Thoracic aorta (tissue), 2 donors: ENCODE measurements at places on chromosomes 2 and 18.
A peak's percentile ranks its signal among the peaks of the same experiment; 100 is the strongest.

- H3K27ac ChIP-seq, result no peak overlapping the region
- DNase-seq, result no peak
- H3K4me1 ChIP-seq, result peaks cover 6% of the 10 kb centered on the region
- H3K27me3 ChIP-seq, result no peaks in the 10 kb centered on the region
Measured at GRCh38 chr2:189528617-189529016, 52.0 kb downstream of the SLC40A1 start.

DNA sequence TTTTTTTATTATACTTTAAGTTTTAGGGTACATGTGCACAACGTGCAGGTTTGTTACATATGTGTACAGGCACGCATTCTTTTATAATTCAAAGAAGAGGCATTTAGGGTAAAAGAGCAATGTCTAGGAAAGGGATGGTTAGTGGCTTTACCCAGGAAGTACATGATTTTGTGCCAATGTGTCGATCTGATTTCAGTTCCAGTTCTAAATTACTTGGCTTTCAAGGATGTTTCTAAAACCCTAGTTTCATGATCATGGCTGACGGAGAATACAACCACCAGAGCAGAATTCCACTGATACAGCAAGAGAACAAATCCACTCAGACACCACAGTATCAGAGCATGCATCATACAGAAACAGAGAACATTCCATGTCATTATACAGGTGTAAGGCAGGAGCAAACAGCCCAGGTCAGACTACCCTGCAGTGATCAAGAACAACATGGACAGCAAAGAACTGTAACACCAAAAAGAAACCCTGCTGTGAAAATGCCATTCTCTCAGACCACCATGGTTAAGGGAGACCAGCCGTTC, 116.7 kb upstream of the STK17B start:
- no peak overlapping the region for H3K4me3 ChIP-seq
- DNase-seq, result no peak
- no peaks in the 10 kb centered on the region for H3K36me3 ChIP-seq
- peaks cover 9% of the 10 kb centered on the region for H3K4me1 ChIP-seq
- no peaks in the 10 kb centered on the region for H3K27me3 ChIP-seq

- no peaks in the 10 kb centered on the region for H3K27me3 ChIP-seq
- no peak overlapping the region for H3K4me3 ChIP-seq
- no peaks in the 10 kb centered on the region for H3K4me1 ChIP-seq
- no peak for DNase-seq
- no peak overlapping the region for H3K27ac ChIP-seq
Measured at GRCh38 chr18:38369772-38370690, 804.4 kb upstream of the CELF4 start.

- no peaks in the 10 kb centered on the region for H3K36me3 ChIP-seq
- DNase-seq, result no peak
- H3K4me3 ChIP-seq, result peak overlapping the region; percentile 94
- peak overlapping the region; percentile 99 for H3K27ac ChIP-seq
- no peaks in the 10 kb centered on the region for H3K27me3 ChIP-seq
Measured at GRCh38 chr2:1743396-1744150, 742 bp downstream of the PXDN start.

DNA sequence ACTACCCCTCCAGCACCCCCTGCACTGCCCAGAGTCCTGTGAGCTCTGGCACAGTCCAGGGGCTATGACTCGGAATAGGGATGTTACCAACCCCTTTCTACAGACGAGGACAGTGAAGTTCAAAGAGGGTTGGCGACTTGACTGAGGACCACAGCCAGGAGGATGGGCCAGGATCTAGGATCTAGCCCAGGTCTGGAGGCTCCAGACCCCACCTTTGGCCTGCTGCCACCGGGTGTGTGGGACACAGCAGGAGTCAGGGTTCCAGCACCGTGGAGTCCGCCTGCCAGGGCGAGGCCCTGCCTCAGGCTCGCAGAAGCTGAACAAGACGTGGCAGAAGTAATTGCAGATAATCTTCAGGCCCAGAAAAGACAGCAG, 37.9 kb upstream of the GPC1 start:
- no peak overlapping the region for H3K4me3 ChIP-seq
- no peak for DNase-seq
- no peak overlapping the region for H3K27ac ChIP-seq
- no peaks in the 10 kb centered on the region for H3K4me1 ChIP-seq
- H3K36me3 ChIP-seq, result no peaks in the 10 kb centered on the region
- H3K27me3 ChIP-seq, result no peaks in the 10 kb centered on the region

- peak overlapping the region; percentile 63 for H3K27ac ChIP-seq
- H3K4me3 ChIP-seq, result no peak overlapping the region
- no peaks in the 10 kb centered on the region for H3K36me3 ChIP-seq
- no peak for DNase-seq
- H3K27me3 ChIP-seq, result no peaks in the 10 kb centered on the region
Measured at GRCh38 chr2:196566961-196567666, 72.4 kb upstream of the CCDC150 start.

GRCh38 chr18:715626-716025, 3.2 kb upstream of the ENOSF1 start:
- no peak overlapping the region for H3K27ac ChIP-seq
- DNase-seq, result no peak
- H3K4me3 ChIP-seq, result no peak overlapping the region
- H3K36me3 ChIP-seq, result no peaks in the 10 kb centered on the region

DNA sequence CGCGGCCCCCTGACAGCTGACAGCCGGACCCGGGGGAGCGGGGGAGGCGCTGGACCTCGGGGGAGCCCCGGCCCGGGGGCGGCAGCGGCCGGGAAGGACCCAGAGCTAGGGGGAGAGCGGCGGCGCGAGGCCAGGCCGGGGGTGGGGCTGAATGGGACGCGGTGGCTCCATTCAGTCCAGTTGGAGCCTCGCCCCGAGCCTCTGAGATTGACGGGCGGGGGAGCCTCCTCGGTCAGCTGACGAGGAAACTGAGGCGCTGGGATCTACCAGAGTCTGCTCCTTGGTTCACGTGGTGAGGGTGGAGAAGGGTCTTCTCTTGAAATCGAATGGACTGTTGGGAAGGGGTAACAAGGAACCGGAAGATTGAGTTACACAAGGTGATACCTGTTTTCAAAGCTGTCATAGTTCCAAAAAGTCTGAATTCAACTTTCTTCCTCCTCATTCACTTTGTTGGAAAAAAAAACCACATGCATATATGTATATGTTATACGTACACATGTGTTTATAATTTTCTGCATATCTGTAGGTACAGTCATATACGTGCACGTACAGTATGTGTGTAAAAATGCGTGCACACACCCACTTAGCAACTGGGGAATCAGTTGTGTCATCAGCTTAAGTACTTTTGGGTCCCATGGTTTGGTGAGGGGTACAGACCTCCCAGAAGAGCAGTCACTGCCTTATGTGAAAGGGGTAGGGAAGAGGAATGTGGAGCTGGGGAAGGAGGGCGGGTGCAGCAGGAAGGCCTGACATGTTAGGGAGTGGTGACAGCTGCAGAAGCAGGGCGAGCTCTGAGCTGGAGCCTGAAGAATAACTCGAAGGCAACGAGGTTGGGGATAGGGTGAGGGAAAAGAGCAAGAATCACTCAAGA, 628 bp downstream of the PPP1R7 start:
- H3K36me3 ChIP-seq, result no peaks in the 10 kb centered on the region
- H3K4me1 ChIP-seq, result no peaks in the 10 kb centered on the region
- H3K27ac ChIP-seq, result peak overlapping the region; percentile 67
- H3K4me3 ChIP-seq, result peak overlapping the region; percentile 99

GRCh38 chr18:1020731-1021344, 116.2 kb downstream of the ADCYAP1 start:
- H3K27ac ChIP-seq, result no peak overlapping the region
- H3K4me1 ChIP-seq, result no peaks in the 10 kb centered on the region
- no peak for DNase-seq
- H3K4me3 ChIP-seq, result no peak overlapping the region
- H3K36me3 ChIP-seq, result no peaks in the 10 kb centered on the region

- peaks cover 5% of the 10 kb centered on the region for H3K36me3 ChIP-seq
- DNase-seq, result no peak
- no peaks in the 10 kb centered on the region for H3K4me1 ChIP-seq
- no peak overlapping the region for H3K4me3 ChIP-seq
Measured at GRCh38 chr18:12021596-12021995, 40.3 kb downstream of the IMPA2 start.

GRCh38 chr2:21489080-21489479, 365.3 kb downstream of the TDRD15 start:
- no peaks in the 10 kb centered on the region for H3K36me3 ChIP-seq
- DNase-seq, result no peak
- no peak overlapping the region for H3K27ac ChIP-seq
- H3K4me1 ChIP-seq, result no peaks in the 10 kb centered on the region
- no peak overlapping the region for H3K4me3 ChIP-seq
- H3K27me3 ChIP-seq, result no peaks in the 10 kb centered on the region

DNA sequence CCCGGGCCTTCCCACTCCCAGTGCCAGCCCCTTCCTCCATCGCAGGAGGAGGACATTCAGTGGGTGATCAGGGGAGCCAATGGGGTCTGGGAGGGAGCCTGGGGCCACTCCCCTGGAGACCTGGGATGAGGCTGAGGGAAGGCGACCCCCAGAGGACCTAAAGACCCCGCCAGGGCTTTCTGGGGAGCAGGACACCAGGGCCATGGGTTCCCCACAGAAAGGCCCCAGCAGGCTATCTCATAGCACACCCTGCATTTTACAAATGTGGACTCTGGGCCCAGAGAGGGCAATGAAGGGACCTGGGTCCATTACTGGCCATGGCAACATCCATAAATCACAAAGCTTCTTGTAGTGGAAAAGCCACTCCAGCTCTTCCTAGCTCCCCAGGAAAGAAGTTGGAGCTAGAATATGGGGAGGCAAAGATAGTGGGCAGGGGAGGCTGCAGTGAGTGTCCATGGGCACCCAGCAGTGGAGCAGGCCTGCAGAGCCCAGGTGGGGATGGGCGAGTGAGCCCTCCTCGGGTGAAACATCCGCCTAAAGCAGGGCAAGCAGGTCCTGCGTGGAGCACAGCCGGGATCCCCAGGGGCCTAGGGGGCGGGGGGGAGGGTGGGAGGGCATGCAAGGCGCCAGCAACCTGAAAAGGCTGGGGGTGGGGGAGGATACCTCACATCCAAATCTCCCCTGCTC, 13.8 kb downstream of the CYP26B1 start:
- DNase-seq, result no peak
- H3K4me3 ChIP-seq, result no peak overlapping the region
- no peaks in the 10 kb centered on the region for H3K36me3 ChIP-seq

DNA sequence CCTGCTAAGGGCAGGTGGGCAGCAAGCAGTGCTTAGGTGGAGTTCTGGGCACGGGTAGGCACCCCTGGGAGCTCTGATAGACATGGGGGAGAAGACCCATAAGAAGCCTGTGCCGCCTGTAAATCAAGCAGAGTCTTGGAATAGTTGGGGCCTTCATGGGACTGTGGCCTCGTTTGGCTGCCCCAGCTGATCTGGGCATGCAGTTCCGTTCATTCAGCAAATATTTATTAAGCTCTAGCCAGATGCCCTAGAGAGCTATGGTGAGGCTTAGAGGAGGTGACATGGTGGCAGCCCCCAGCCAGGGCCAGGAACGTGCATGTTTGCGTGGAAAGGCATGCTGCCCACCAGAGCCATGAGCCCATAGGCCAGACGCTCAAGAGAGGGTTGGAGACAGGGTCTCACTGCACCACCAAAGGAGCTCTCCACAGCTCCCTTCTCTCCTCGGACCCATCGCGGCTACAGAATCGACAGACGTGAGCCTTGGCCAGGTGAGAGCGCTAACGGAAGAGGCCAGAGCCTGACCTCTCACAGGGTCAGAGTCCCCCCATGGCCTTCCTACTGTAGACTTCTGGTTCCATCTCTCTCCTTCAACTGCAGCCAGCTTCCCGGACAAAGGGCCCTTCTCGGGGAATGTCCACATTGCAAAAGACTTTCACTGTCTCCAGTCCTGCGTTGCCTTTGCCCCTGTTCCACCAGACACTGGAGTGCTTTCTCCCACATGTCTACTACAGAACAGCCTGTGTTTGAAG, 135.7 kb downstream of the INHBB start:
- no peak for DNase-seq
- H3K27me3 ChIP-seq, result no peaks in the 10 kb centered on the region
- H3K4me3 ChIP-seq, result no peak overlapping the region

GRCh38 chr2:188294352-188294926, 2.8 kb downstream of the GULP1 start:
- peak overlapping the region; percentile 98 for H3K27ac ChIP-seq
- H3K27me3 ChIP-seq, result no peaks in the 10 kb centered on the region
- peak overlapping the region; percentile 95 for H3K4me3 ChIP-seq
- no peak for DNase-seq
- peaks cover 31% of the 10 kb centered on the region for H3K4me1 ChIP-seq
- H3K36me3 ChIP-seq, result no peaks in the 10 kb centered on the region

GRCh38 chr2:227194219-227194618, 29.8 kb downstream of the COL4A3 start:
- H3K4me1 ChIP-seq, result peaks cover 20% of the 10 kb centered on the region
- H3K27me3 ChIP-seq, result no peaks in the 10 kb centered on the region
- H3K4me3 ChIP-seq, result no peak overlapping the region

GRCh38 chr2:136394136-136395060, 276.4 kb upstream of the CXCR4 start:
- no peaks in the 10 kb centered on the region for H3K4me1 ChIP-seq
- H3K4me3 ChIP-seq, result no peak overlapping the region
- H3K36me3 ChIP-seq, result no peaks in the 10 kb centered on the region
- no peak for DNase-seq
- no peaks in the 10 kb centered on the region for H3K27me3 ChIP-seq

DNA sequence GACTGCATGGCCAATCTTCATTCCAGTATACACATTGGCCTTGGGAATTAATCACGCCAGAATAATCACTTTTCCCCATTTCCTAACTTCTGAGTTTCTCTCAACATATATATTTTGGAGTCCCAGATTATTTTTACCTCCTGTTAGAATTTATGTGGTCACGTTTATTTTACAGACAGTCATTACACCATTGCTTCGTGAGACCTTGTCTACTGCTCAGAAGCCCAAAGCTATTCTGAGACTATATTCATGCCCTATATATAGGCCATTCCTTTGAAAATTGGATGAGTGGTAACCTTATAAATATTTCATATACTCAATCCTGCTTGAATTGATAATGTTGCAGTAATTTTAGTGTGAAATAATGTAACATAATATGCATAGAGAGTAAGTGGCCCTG, 610.0 kb upstream of the CDH2 start:
- no peaks in the 10 kb centered on the region for H3K27me3 ChIP-seq
- H3K4me3 ChIP-seq, result no peak overlapping the region
- peaks cover 9% of the 10 kb centered on the region for H3K4me1 ChIP-seq
- no peak for DNase-seq
- H3K36me3 ChIP-seq, result no peaks in the 10 kb centered on the region

DNA sequence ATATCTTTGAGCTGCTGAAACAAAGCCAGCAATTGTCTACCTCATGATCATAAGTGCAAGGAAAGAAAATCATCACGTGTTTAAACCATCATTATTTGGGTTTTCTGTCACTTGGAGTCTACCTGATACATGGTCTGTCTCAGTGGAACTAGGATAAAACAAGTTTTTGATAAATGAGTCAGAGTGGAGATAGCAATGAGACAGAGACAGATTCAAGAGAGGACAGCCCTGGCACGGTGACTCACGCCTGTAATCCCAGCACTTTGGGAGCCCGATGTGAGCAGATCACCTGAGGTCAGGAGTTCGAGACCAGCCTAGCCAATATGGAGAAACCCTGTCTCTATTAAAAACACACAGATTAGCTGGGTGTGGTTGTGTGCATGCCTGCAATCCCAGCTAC, 93.8 kb downstream of the PMAIP1 start:
- no peak for DNase-seq
- no peak overlapping the region for H3K27ac ChIP-seq
- H3K4me3 ChIP-seq, result no peak overlapping the region
- H3K27me3 ChIP-seq, result no peaks in the 10 kb centered on the region
- H3K36me3 ChIP-seq, result no peaks in the 10 kb centered on the region
